ENCODE measurements at places on chromosomes 16 and 17. TPM values are rescaled to one million over a fixed set of nuclear protein-coding genes. Genes with fewer than 3 reads are reported as not detected.

CMTM2 gene
- not detected for total RNA-seq

RBFOX1 gene
- not detected for total RNA-seq

CSH2 gene
- total RNA-seq: not detected

IL34 gene
- 0.78 TPM for total RNA-seq

SPOP gene
- total RNA-seq: 47.6 TPM

SOX8 gene
- 1.4 TPM for total RNA-seq

FTO gene
- total RNA-seq: 119 TPM

KRT16 gene
- total RNA-seq: not detected

GPS1 gene
- 72.1 TPM for total RNA-seq

CARD14 gene
- total RNA-seq: 0.15 TPM

MYO15A gene
- 3.1 TPM for total RNA-seq

NTN1 gene
- 0.06 TPM for total RNA-seq

All from cardiac ventricle fibroblast (primary cell).